Iris pigment epithelial cell (primary cell): ENCODE measurements at places on chromosomes 11 and 22.
A peak's percentile ranks its signal among the peaks of the same experiment; 100 is the strongest.

GRCh38 chr11:134857035-134857434, 445.0 kb upstream of the B3GAT1 start:
- DNase-seq = no peak

- no peak for DNase-seq
Observed at GRCh38 chr11:8168485-8169257, at the start of gene RIC3. Gene RIC3 (minus strand): TSS chr11:8169025. CDS start chr11:8168989, 36 bp downstream.

- DNase-seq = no peak
Observed at GRCh38 chr11:9473408-9473807, 12.6 kb downstream of the ZNF143 start.

GRCh38 chr11:56905936-56906335, 82.8 kb upstream of the OR5AK2 start:
- DNase-seq = no peak

DNA sequence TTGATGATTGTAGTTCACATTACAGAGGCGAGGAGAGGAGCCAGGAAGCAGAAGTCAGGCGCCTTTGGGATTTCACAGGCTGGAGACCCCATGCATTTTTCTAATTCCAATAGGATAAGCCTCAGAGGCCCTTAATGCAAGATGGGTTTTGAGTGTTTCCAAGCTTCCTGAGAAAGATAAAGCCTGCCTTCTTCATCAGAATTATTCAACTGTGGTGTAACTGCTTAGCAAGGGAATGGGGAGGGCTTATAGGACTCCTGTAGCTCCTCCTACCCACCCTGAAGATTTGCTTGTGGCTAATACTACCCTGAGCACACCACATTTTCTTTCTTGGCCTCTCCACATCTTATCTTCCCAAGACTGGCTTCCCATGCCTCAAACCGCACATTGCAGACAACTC, 151.1 kb upstream of the ISX start:
- no peak for DNase-seq

DNA sequence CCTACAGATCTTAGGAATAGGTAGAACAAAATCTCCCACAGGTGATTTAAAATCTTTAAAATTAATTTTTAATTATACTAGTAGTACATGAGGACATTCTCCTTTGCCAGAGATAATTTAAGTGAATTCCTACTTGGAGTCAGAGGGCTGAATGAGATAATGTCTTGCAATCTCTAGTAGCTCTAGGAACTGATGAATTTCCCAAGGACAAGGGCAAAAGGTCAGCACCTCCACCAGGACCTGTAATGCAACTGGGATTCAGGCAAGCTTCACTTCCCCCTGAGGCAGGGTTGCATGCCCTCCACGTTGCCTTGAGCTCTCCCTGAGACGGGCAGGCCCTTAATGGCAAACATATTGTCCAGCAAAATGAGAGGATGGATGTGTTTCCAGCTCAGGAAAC, 330.3 kb upstream of the PITPNB start:
- DNase-seq = no peak

- DNase-seq = no peak
Observed at GRCh38 chr11:83687787-83688186, 401.6 kb upstream of the CCDC90B start.

- DNase-seq = peak; percentile 16
Observed at GRCh38 chr11:1640076-1640946, 10.7 kb downstream of the KRTAP5-5 start.

DNA sequence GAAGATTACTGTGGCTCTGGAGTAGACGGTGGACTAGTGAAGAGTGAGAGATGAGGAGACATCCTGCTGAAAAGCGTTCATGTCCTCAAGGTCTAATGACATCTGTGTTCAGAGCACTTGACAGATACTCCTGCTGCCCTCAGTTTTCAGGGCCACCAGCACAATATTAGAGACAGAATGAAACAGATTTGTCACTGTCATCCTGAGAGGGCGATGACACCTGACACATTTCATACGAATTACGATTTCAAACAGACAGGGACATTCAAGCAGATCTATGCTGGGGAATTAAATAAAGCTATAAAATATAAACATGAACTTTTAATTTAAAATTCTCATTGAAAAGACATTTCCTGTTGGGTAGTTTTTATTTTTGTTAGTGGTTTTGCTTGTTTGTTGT, 29.1 kb downstream of the SVIP start:
- no peak for DNase-seq

GRCh38 chr22:44975427-44976262, 34.2 kb downstream of the PHF21B start:
- peak; percentile 70 for DNase-seq

- no peak for DNase-seq
Observed at GRCh38 chr11:130593064-130593463, 144.6 kb downstream of the ADAMTS15 start.

DNA sequence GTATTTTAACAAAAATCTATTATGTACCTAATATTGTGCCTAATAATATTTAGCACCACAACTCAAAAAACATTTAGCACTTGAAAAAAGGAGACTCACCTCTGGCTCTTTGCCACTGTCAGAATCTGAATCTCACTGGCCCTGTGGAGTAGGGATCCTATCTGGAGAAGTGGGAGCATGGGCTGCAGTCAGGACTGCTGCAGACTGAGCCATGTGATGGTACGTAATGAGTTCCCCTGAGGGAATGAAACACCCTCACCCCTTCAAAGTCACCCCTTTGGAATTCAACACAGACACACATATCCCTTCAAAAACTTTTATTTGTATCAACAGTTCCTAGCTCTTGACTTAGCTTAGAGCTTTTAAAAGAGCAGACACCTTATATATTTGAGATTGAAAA, 6.5 kb downstream of the PTPMT1 start:
- peak; percentile 72 for DNase-seq
